Kasumi-1 (cell line): ENCODE measurements at places on chromosomes 4 and X.

GRCh38 chrX:148915474-148915873 is 415.1 kb downstream of the AFF2 start:
- no peak for DNase-seq

DNA sequence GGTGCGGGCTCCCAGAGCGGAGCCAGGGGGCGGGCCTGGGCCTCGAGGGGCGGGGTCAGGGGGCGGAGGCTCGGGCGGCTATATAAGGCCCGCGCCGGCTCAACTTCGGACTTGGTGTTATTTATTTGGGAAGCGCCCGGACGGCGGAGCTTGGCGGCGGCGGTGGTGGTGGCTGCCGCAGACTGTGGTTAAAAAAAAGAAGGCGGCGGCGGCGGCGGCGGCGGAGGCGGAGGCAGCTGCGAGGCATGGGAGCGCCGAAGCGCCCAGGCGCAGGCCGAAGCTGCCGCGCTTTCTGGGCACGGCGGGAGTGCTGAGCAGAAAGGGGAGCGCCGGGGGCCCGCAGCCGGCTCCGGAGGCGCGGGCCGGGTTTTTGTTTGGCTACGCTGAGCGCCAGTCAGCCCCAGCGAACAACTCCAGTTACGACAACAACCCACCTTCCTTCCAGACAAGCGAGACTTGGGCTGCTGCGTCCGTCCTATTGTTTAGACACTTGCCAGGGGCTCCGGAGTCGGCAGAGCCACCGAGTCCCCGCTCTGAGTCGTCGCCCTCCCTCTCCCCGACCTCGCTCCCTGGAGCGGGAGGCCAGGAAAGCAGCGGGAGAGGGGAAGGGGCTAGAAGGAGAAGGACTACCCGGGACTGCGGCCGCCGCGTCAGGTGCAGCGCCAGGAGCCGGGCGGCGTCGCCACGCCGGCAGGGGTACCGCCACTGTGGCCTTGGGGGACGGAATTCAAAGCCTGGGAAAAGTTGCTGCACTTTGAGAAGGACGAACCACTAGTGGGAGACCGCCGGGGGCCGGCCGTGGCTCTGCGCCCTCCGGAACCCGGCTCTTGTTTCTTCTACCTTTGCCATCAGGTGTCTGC is at the start of gene SLIT2:
Gene SLIT2 (plus strand): TSS at position 110 of the 860 bp plus-strand sequence. CDS start 1,911 bp downstream, outside the sequence.
- DNase-seq: peak; percentile 54

DNA sequence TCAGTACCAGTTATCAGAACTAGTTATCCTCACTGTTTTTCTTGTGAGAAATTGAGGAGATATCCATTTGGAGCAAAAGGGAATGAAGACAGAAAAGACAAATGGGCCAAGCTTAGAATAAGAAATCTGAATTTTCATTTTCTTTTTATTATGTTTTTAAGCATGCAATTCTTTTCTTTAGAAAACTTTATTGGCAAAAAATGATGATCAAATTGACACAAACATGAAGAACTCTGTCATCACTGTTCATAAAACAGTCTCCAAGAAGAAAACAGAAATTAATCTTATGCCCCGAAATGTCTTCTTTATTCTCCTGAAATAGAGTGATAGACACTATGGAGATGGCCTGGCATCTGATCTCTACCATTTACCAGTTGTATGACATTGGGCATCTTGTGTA is 139.0 kb downstream of the ARHGAP24 start:
- no peak for DNase-seq

- DNase-seq: no peak
Measured at GRCh38 chrX:8604131-8604530, 127.8 kb downstream of the ANOS1 start.

DNA sequence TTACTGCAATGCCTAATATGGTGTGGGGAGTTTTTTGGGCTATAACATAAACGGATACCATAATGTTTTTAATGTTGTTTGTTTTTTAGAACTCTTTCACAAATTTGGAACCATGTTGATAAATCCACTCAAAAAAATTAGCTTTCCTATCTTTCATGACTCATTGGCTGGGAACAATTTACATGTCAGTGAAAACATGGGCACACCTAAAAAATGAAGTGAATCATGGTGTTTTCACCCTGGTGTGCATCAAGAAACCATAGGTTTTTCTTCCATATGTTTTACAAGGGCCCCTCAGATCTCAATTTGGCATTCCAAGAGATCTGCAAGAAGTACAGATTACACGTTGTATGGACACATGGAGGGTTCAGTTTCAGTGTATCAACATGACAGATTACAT is 207.1 kb downstream of the NWD2 start:
- no peak for DNase-seq

- no peak for DNase-seq
Measured at GRCh38 chrX:9730752-9731151, 34.9 kb downstream of the GPR143 start.

- DNase-seq: no peak
Measured at GRCh38 chr4:5982156-5982973, 35.9 kb downstream of the C4orf50 start.

- DNase-seq: no peak
Measured at GRCh38 chr4:176309046-176309445, 10.7 kb upstream of the SPCS3 start.
